Testis (tissue), 5 donors: ENCODE measurements at places on chromosomes 3 and 15.

DNA sequence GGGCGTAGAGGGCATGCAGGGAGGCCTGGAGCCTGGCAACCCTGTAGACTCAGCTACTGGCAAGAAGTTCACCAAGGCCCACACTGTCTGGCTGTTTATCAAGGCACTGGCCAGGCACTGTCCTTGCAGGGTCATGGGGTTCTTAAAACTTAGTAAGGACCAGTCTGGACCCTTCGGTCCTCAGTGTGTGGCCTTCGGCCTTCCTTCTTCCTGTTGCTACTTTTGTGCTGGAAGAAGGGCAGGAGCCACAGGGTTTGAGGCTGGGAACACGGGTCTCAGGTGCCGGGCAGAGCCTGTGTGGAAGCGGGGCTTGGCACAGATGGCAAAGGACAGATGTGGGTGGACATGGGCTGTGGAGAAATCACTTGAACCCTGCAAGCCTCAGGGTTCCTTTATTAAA lies 76.6 kb downstream of the SNRK start:
- no peak for DNase-seq

- no peak for DNase-seq
These were observed 466.0 kb upstream of the GRM7 start for GRCh38 chr3:6394944-6395343.

GRCh38 chr3:10883478-10884234 lies 67.6 kb downstream of the SLC6A11 start:
- peak; percentile 40 for DNase-seq

- no peak for DNase-seq
These were observed 60.8 kb downstream of the TRAT1 start for GRCh38 chr3:108883373-108883772.

GRCh38 chr3:89908711-89909213 lies 801.3 kb downstream of the EPHA3 start:
- DNase-seq: no peak

GRCh38 chr3:119145128-119145499 lies 851 bp upstream of the TEX55 start:
- no peak for DNase-seq

DNA sequence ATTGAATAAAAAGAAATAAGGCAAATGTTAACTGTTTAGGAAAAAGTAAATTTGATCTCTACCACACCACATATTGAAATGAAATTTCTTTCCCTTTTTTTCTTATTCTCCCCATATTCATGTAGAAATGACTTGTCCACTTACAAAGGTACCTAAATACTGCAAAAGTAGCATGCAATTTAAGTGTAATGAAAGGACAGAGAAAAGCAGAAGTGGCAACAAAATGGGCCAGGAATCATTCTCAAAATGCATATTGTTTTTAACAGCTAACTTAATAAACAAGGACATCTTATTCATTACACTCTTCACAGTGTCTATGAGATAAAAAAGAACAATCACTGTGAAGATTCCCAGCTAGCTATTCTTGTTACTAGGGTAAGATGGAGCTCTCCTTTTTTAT lies 40.6 kb upstream of the FGF7 start:
- DNase-seq: no peak

DNA sequence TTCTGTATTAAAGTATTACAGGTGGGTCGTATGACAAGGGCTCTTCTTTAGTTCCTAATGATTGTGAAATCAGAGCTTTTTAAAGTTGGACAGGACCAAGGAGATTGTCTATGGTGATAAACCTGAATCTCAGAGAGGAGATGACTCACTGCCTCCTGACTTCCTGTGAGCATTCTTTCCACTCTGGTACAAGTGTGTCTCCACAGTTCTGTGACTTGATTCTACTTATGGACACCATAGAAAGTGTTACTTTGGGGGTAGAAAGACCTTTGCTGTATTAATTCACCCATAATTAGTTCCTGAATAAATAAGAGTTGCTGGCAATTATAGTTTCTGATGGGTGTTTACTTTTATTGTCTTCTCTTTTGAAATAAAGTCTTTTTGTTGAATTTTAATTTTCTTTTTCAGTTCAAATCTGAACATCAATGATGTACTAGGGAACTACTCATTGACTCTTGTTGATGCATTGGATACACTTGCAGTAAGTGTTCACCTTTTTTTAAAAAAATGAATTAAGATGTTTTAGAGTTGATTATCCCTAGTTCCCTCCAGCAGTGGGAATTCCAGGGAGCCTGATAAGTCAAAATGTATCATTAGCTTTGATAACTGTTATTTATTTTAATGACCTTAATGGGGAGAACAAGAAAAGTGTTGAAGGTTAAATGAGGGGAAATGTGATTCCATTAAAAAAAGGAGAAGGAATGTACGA lies 7.4 kb downstream of the EDEM1 start:
- no peak for DNase-seq

GRCh38 chr3:54994111-54994513 lies 66.3 kb upstream of the LRTM1 start:
- no peak for DNase-seq

GRCh38 chr3:139664958-139665357 lies 12.8 kb downstream of the NMNAT3 start:
- DNase-seq: no peak

- no peak for DNase-seq
These were observed 14.7 kb downstream of the CCR1 start for GRCh38 chr3:46193436-46193835.

DNA sequence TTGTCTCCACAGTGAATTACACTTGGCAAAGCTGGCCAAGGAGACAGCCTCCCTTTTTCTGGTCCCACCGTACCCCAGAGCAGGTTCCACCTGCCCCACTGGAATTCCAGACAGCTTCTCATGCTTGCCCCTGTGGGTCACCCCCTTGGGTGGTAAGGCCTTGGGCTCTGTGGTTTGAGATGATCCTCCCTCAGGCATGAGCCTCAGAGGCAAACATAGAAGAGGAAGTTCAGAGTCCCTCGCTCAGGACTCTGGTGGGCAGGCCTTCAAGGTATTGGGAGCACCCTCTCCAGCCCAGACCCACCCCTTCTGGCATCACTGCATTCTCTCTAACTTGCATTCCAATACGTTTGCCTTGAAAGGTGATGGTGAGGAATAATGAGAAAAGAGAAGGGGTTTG lies 17.6 kb upstream of the UBA7 start:
- DNase-seq: no peak

DNA sequence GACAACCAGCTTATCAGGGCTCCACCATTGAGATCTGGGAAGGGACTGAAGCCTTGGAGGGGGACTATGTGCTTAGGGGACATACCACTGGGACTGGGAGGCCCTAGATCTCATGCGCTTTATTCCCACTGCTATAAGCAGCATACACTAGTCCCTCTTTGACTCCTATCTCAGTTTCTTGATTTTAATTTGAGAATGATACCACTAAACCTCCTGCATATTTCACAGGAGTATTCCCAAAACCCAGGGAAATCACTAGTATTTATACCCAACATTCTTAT lies 29.2 kb downstream of the SLC24A1 start:
- DNase-seq: no peak

GRCh38 chr3:189369636-189370035 lies 197.9 kb downstream of the TPRG1 start:
- DNase-seq: no peak

DNA sequence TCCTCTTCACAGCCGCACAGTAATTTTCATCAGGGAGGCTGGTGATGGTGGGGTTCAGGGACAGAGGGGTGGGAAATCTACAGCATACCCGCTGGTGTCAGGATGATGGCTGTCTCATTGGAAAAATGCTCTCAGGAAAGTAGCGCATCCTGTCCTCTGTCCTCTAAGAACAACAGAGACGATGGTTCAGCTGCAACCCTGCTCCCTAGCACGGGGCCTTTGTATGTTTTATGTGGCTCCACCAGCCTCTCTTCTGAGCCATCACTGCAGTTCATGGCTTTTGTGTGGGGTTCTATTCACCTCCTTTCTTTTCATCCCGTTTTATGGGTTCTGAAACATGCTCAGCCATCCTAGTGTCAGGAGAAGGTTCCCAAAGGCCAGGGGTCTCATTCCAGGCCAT lies 68.9 kb downstream of the EPHB1 start:
- no peak for DNase-seq

DNA sequence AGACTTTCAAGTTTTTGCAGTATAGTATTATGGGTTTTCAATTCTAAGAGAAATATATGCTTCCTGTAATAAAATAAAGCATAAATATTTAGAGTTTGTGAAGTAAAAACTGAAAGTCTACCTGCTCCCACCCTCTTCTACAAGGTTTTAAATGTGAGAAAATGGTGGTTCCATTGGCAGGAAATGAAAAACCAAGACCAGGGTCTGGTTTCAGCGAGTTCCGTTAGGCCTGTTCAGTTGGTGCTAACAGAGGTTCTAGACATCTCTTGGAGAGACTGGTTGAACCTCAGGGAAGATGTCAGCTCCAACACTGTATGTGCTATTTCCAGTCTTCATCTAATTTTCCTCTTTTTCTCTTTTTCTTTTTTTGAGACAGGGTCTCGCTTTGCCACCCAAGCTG lies 11.8 kb upstream of the MYO1E start:
- DNase-seq: no peak

DNA sequence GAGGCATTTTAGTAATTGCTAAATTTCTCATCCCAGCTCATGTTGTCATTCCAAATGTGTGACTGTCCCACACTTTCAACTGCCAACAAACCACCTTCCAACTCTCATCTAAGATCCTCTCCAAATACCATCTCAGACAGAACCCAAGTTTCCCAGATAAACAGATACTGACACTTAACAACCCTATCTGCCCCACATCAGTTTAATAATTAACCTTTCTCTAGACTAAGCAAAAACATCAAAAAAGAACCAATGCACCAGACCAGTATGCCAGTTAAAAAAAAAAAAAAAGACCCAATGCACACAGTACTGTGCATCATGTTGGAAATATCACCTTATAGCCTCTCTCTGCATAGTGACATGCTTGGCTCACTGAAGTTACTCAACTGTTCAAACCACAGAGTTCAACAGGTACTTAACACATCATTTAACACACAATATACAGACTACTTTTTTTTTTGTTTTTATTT lies 5.5 kb downstream of the SFMBT1 start:
- no peak for DNase-seq

- no peak for DNase-seq
These were observed 654.2 kb downstream of the NTRK3 start for GRCh38 chr15:87602371-87602770.

DNA sequence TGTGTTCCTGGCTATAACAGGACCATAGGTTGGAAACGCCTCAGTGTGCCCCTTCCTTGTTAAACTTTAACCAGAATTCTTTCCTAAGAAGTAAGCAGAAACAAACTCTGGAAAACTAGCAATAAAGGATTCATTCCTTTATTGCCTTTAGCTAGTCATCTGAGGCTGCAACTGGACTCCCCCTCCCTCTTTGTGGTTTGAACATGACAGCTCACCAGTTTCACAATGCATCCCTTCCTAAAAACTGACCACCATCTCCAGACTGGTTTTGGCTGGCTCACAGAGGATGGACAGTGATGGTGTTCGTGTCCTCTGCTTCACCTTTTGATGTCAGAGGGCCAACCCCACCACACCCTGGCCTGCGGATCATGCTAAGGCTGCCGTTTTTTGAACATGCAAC lies 27.9 kb upstream of the TGFBR2 start:
- DNase-seq: peak; percentile 16

DNA sequence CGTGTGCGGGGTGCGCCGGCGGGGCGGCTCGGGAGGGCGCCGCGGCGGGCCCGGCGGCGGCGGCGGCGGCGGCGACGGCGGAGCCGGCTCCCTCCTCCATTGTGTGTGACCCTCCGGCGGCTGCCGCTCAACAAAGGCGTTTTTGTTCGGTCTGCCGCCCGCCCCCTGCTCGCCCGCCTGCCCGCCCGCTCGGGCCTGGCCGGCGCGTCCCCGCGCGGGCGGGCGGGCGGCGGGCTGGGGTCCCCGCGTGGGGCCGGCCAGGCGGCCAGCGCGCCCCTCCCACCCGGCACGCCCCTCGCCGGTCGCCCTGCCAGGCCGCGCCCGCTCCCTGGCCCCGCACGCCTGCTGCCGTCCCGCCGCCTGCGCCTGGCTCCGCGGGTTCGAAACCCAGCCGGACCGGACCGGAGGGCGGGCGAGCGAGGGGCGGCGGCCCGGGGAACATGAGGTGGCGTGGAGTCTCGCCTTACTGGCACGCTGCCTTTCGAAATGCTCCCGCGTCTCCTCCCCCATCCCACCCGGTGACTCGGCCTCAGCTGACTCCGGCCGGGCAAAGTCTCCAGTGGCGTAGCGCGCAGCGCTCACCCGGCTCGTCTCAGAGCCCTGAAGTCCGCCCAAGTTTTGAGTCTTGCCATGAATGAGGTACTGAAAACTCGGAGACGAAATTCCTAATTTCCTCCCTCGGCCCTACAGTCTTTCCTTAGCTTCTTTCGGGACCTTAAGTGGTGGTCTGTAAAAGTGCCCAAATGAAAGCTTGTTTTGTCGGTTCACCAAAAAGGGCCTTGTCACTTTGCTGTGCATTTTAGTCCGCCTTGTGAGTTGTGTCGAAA lies 588 bp downstream of the MAPK6 start:
- peak; percentile 87 for DNase-seq

GRCh38 chr3:74592359-74592758 lies 22.1 kb downstream of the CNTN3 start:
- no peak for DNase-seq

GRCh38 chr3:194382196-194382891 lies 12.8 kb upstream of the LRRC15 start:
- no peak for DNase-seq

DNA sequence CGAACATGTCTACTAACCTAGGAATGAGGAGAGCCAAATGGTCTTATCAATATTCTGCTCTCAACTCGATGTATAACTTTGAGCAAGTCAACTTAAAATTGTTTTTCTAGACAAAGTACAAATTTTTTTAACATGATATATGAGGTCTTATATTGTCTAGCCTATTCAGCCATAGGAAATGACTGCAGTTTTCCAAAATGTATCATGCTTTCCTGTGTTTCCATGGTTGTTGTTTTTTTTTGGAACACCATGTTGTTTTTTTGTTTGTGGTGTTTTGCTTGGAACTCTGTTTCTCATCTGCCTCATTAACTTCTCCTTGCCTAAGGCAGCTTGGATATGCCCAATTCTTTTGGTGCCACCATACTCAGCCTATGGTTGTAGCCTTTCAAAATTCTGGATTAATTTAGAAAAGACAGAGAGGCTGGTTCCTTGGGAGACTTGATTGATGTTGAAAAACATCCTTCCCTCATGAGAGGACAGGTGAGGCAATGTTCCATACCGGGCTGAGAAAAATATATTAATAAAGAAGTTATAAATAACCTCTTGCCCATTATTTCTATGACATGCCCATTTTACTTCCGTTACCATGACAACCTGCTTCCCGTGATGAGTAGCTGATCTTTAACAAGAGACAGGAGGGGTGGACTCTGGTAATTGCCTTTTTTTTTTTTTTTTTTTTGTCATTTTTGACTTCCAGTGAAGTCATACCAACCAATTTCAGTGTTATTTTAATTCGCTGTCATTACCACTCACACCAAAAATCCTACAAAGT lies 687.9 kb upstream of the GRM7 start:
- no peak for DNase-seq

DNA sequence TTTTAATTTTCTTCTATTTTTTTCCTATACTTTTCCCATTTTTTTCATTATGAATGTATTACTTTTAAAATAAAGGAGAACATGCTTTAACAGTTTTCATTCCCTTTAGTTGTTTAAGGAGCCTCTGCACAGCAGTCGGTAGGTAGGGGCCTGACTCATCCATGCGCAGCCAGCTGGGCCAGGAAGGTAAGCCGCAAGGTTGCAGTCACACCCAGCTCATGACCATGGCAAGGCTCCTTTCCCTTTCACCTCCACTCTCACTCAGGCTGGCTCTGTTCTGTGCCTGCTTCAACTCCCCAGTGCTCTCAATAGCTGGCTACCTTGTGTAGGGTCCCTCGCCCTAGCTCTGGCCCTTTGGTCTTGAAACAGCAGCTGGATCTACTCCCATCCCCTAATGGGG lies 17.4 kb upstream of the ANKRD34C start:
- no peak for DNase-seq

- DNase-seq: peak; percentile 76
These were observed at the start of gene TBC1D2B for GRCh38 chr15:78077053-78077870. Gene TBC1D2B, minus strand, starts transcription at chr15:78077711. Its CDS starts 59 bp downstream, at chr15:78077652.
